ENCODE measurements at places on chromosomes 4 and X.

DNA sequence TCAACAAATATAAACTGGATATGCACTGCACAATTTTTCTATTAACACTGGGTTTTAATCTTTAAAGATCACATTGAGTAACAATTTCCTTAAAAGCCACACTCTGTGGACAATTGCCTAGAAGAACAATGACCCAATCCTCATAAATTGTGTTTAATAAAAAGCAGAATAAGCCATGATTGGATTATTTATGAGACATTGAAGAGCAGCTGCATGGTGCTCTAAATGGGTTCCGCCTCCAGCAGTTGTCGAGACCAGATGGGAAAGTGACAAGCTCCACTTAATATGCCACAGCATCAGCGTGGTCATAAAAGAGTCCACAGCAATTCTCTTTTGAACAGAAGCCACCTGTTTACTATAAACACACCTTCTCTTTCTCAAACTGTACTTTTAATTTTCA, 635.2 kb upstream of the FRG1 start:
- no peak for DNase-seq

DNA sequence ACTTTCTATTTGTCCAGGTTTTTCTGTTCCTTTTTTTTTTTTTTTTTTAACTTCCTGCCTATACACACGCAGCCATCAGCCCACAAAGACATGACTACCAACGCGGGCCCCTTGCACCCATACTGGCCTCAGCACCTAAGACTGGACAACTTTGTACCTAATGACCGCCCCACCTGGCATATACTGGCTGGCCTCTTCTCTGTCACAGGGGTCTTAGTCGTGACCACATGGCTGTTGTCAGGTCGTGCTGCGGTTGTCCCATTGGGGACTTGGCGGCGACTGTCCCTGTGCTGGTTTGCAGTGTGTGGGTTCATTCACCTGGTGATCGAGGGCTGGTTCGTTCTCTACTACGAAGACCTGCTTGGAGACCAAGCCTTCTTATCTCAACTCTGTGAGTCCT, 2.1 kb downstream of the EBP start:
- no peak for DNase-seq

- DNase-seq = no peak
Observed at GRCh38 chr4:94369046-94369445, 26.4 kb upstream of the HPGDS start.

- no peak for DNase-seq
Observed at GRCh38 chrX:7090641-7091040, 56.9 kb upstream of the STS start.

GRCh38 chrX:80335062-80335830, 85.0 kb upstream of the TENT5D start:
- no peak for DNase-seq

- no peak for DNase-seq
Observed at GRCh38 chr4:103289186-103289585, 91.0 kb upstream of the CENPE start.

DNA sequence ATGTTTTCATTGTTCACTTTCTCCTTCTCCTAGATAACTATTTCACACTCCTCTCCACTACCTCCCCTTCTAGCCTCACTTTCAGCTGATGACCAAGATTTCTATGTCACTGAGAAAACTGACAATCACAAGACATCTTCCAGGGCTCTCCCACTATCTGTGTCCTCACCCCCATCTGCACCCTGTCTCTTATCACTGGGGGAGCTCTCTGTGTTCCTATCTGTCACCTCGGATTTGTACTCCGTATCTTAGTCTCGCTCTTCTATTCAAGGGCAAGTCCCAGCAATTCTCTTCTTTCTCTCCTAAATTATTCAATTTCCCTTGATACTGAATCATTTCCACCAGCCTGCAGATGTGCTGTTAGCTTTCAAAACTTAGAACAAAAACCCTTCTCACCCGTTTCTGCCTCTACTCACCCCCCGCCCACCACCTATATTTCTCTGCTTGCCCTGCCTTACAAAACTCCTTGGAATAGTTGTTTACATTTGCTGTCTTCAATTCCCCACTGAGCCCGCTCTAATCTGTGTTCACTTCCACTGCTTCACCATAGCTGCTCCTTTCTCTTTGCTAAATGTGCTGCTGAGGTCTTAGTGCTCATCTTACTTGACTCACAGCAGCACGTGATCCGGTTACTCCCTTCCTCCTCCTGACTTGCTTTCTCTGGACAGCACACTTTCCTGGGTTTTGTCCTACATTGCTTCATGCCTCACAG, 293.2 kb downstream of the UNC5C start:
- no peak for DNase-seq

DNA sequence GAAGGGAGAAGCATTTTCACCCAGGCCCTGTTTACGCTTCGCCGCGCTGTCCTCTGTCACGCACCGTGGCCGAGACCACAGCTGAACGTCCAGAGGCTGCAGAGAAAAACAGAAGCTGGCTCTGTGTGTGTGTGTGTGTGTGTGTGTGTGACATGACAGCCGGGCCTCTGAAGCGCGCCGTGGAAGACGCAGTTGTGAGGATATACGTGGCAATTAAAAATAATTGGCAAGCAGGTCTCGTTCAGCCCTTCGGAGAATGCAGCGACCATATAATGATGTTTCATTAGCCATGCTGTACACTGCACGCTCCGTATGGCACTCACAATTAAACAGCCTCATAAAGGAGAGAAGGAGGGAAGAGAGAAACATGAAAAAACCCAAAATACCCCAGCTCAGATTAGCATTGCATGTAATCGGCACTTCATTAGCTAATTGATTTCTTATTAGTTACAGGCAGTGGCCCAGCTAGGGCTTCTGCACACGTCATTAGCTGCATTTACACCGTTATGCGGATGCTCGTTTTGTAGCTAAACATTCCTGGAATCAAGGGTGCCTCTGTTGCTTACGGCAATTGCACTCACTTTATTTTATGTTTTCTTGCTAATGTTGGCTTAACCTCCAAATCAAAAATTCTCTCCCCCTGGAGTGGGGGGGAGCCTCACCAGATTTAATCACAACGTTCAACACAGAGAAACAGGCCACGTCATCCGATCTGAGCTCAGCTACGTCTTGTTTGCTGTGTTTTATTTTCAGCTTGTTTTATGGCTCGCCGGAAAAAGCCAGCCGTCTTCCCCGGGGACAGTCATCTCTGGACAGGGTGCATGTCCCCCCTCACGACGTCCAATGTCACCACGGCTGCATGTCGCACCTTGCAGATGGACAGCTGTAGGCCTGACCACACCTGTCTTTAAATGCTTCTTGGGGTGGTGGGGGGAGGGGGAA, 74.6 kb upstream of the SHOX start:
- no peak for DNase-seq

- peak; percentile 6 for DNase-seq
Observed at GRCh38 chrX:63754136-63754859, 30.7 kb downstream of the ARHGEF9 start.

GRCh38 chr4:113476800-113477199, 284.7 kb downstream of the CAMK2D start:
- DNase-seq = no peak

GRCh38 chr4:164239433-164239832, 514.5 kb upstream of the SMIM31 start:
- no peak for DNase-seq

- DNase-seq = no peak
Observed at GRCh38 chr4:108107101-108107500, 61.6 kb downstream of the LEF1 start.

- DNase-seq = no peak
Observed at GRCh38 chr4:125689805-125690204, 375.1 kb downstream of the FAT4 start.

DNA sequence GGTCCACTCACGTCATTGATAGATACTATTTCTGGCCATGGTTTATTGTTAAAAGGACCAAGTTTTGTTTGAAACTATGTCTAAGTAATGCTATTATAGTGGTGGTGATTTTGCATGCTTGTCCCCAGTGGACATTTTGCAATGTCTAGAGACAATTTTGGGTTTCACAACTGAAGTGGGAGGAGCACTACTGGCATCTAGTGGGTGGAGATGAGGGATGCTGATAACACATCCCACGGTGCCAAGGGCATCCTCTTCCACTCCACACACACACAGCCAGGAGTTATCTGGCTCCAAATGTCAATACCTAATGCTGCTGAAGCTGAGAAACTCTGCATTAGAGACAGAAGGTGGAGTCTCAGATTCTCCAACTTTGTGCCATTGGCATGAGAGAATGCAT, 131.2 kb downstream of the FRMPD4 start:
- DNase-seq = no peak

GRCh38 chr4:1011022-1011665, at the start of gene FGFRL1:
Gene FGFRL1 (plus strand): TSS chr4:1011626. CDS start chr4:1012486, 860 bp downstream.
- peak; percentile 88 for DNase-seq

GRCh38 chrX:41737065-41737464, 13.1 kb downstream of the GPR82 start:
- DNase-seq = no peak

- DNase-seq = no peak
Observed at GRCh38 chr4:124955476-124955875, 242.9 kb upstream of the ANKRD50 start.

DNA sequence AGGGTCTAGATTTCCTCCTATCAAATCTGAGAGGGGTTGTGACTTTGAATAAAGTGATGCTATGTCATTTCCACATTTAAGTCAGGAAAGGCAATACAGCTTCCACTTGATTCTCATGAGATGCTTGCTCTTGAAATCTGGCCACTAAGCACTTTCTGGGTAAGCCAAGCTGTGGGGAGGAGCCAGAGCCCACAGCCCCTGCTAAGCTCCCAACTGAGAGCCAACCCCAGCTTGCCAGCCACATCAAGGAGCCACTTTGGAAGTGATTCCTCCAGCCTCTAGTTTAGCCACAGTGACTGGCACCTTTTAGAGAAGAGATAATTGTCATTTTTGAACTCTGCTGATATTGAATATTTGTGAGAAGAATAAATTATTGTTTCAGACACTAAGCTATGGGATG, 1441.5 kb upstream of the IGFBP7 start:
- no peak for DNase-seq

DNA sequence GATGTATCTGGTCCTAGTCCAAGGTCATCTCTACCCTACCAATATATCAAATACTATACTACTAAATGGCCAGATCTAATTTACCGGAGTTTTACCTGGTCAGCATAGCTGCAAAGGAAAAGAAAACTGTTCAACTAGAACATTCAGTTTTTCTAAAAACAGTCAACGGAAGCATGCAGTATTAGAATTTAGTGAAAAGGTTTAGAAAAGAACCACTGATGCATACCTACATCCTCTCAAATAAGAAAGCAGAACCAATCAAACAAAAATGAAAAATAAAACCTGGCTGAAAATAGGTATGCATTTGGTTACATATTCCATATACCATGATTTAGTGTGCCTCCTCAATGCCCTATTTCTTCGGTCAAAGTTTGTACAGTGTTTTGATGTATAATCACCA, 140.0 kb downstream of the CHM start:
- DNase-seq = no peak

- DNase-seq = no peak
Observed at GRCh38 chrX:68698942-68699341, 51.5 kb downstream of the STARD8 start.

DNA sequence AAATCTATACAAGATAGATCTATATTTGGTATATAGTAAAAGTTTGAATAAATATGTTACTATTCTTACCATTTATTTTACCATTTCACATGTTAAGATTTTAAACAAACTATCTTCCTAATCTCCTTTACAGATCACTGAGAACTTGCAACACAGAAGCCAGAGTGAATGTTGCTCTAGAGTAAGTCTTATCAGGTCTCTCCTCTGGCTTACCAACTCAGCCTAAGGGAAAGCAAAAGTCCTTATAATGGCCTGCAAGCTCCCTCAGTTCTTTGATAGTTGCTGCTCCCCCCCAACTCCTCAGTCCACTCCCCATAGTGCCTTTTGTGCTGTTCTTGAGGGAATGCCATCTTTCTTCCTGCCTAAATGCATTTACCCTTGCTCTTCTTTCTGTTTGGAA, 25.7 kb upstream of the SLC7A11 start:
- DNase-seq = no peak

- DNase-seq = no peak
Observed at GRCh38 chr4:142160509-142160908, 524.1 kb downstream of the IL15 start.

- no peak for DNase-seq
Observed at GRCh38 chrX:136954930-136955329, 74.4 kb upstream of the RBMX start.
